NCI-H2081 treated with DMSO at 0.1 percent for 48 hours (cell line): ENCODE measurements at places on chromosomes 3 and 15.

- no peak for DNase-seq
Measured at GRCh38 chr3:155350571-155350970, 57.1 kb upstream of the STRIT1 start.

DNA sequence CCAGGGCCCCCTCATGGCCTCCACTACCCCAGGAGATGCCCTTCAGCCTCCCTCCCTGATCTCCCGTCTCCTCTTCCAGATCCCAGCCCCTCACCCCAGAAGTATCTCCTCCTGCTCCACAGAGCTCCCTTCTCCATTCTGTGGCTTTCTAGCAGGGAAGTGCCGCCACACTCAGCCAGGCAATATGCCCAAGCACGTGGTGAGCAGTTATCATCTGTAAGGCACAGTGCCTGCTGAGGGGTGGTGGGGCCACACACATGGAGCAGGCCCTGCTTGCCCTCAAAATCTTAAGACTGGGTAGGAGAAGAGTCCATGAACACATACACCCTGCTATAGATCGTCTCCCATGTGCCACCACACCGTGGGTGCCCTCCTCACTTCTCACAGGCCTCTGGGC lies 2.4 kb upstream of the PHGR1 start:
- DNase-seq = no peak

DNA sequence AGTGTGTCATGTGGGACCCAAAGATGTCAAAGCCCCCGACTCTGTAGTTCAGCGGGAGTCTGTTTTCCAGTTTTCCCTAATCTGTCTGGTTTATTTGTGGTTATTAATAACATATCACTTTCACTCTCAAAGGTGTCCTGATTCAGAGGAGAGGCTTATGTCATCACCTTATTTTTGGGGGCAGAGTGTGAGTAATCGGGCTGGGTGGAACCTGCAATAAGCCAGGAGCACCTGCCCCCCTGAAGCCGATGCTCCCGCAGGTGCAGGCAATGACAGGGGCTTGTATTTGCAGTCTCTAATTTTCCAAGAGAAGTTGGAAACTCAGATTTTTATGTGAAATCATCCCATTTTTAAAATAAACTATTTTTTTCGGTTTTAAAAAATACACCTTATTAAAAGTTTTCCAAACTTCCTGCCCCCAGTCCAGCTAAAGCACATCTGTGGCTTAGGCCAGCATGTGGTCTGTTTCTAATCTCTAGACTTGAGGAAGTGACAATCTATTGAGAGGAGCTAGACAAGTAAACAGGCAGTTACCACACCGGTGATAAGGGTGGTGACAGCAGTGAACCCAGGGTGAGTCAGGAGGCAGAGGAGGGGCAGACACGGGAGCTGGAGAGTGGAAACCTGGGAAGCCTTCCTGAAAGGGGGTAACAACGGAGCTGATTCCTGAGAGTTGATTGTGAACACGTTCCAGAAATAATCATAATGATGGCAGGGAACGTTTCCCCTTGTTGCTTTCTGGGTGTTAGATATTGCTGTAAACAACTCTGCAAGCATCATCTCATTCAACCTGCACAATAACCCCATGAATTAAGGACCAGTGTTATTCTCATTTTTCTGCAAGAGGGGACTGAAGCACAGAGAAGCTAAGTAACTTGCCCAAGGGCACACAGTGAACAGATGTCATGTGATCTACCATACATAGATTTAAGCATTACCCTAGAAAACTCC lies 37.2 kb downstream of the BHLHE40 start:
- DNase-seq = no peak

DNA sequence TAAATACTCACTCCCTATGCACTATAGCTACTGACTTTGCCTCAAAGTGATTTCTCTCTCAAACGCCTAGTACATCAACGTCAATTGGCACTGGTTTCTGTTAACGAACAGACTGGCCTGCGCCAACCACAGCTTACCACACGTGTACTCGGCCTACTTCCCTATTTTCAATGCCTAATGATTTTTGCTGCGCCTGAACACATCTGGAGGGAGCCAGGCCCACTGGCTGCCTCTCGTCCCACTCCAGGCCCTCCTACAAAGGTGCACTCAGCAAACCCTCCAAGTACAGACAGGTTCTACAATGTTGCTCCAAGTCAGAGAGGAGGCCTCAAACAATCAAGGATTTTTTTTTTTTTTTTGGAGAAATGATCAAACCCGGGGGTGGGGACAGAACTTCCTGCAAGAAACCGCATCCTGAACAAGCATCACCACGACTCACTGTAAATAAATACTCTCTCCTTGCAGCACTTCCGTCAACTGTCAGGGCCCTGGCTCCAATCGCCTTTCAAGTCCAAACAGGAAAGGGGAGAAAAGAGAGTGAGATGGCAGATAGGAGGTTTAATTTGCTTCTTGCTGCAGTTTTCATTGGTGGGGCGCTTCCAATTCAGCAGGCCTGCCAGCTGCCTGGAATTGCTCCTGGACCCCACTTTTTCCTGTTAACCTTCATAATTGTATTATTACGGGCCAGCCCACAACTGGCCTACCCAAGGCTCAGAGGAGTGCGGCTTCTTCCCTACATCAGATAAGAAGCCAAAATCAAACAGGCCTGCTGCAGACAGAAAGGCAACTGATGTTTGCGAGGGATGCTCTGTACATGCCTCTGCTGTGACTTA lies 139.3 kb downstream of the FOXP1 start:
- no peak for DNase-seq

GRCh38 chr15:101118615-101119014 lies 133.2 kb downstream of the CHSY1 start:
- no peak for DNase-seq

DNA sequence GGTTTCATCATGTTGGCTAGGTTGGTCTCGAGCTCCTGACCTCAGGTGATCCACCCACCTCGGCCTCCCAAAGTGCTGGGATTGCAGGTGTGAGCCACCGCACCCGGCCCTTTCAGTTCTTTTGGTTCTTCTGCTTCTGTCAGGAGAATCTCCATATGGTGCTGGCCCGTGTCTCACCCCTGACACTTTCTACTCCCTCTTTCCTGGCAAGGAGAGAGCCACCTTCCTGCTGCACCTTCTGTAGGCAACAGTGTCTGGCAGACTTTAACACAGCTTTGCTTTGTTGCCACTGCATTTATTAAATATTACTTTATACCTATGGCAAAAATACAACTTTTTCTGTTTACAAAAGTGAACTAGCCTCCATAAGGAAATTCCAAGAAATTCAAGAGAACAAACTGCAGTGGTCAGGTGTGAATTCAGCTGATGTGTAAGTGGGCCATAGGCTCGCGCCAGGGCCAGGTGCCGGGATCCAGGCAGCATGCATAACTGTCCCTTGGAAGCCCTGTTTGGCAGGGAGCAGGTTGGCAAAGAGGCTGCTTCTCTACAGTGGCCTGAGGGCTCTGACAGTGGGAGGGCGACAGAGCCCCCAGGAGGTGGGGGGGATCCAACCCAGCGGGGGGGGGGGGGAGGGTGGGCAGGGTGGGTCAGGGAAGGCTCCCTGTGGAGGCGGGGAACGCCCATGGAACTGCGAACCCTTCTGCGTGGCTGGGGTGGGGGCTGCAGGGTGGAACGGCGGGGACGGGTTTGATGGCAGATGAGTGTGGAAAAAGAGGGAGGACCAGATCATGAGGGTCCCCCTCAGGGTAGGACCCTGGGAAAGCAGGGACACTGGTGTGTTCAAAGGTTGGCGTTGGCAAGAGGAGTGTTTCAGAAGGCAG lies 21.1 kb downstream of the CTSH start:
- DNase-seq = no peak

DNA sequence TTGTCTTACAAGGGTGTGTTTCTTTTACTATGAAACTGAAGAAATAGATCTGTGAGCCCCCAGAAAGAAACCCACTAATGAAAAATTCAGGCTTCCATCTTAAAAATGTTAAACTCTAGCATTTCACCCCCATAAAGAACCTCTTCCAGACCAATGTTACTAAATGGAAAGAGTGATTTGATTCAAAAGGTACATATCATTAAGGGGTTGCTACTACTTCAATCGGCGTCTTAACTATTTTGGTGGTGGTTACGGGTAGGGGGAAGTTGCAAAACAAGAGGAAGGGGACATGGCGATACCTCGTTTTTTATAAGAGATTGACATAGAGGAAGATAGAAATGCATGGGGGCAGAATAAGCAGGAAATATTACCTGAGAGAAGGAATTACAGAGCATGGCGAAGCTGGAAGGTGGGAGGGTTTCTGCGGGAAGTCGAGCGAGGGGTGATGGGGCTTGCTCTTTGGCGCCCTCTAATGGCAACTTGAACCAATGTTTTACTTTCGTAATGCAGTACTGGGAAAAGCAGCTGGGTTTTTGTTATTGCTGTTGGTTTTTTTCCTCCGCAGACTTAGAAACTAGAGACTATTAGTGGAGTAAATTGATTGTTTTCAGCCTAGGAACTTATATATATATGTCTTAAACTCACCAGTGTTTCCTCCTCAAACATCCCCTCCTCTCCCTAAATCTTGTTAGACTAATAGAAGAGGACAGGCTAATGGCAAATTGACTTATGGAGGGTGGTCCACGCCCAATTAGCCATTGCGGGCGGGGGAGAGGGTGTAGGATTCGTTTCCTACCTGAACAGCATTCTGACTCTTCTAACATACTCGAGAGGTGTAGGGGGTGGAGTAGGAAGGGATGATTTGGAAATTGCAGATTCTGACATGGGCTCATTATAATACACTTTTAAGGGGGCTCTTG lies 11.3 kb upstream of the SOX2 start:
- peak; percentile 92 for DNase-seq

DNA sequence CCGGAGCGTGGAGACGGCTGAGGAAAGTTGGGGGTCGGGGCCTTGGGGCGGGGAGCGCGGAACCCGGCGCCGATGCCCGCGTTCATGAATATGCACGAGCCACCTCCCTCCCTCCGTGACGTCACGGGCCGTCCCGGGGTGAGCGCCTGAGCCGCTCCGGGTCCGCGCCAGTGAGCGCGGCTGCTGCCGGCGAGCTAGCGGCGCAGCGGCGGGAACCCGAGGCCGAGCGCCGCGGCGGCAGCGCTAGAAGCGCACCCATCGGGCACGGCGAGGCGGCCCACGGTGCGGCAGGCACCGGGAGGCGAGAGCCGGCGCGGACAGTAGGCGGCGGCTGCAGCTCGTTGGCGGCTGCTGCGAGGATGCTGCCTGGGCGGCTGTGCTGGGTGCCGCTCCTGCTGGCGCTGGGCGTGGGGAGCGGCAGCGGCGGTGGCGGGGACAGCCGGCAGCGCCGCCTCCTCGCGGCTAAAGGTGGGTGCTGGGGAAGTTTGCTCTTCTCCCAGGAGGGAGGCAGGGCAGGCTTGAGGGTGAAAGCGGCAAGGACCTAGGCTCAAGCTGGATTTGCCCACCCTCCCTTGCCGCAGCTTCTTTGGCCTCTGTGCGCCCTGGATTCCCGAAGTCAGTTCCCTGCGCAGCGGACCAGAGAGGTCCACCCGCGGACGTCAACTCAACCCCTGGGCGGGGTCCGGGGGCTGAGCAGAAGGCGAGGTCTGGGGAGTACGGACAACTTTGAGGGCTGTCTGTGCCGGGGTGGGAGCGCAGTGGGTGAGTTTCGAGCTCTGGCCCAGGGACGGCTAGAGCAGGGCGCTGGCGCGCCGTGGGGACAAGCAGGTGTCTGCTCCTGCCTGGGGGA lies at the start of gene CLSTN2:
TSS of gene CLSTN2 (plus strand) at position 170 of the 850 bp plus-strand sequence.
- DNase-seq = peak; percentile 21

GRCh38 chr3:140290105-140290504 lies 355.1 kb downstream of the CLSTN2 start:
- no peak for DNase-seq

GRCh38 chr15:74643665-74644204 lies 28.1 kb downstream of the CLK3 start:
- no peak for DNase-seq

DNA sequence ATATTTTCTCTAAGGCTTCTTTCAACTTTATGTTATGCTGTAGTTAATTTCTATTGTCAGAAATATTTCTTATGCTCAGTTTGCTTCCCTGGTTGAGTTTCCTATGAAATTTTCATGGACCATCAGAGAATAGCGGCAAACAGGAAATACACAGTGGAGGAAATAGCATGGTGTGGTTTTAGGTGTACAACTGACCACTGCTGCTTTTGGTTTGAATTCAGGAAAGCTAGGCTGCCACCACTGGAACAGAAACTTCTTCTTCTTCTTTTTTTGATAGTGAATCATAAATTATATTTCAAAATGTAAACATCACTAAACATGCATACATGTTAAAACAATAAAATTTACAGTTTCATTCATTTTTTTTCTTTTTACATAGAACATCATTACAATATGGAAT lies 316.6 kb upstream of the TGFBR2 start:
- DNase-seq = no peak

- no peak for DNase-seq
Measured at GRCh38 chr15:80199366-80199765, 46.6 kb downstream of the FAH start.

- no peak for DNase-seq
Measured at GRCh38 chr3:139460529-139460928, 15.8 kb downstream of the RBP2 start.

GRCh38 chr3:25888892-25889524 lies 99.1 kb downstream of the OXSM start:
- DNase-seq = no peak

DNA sequence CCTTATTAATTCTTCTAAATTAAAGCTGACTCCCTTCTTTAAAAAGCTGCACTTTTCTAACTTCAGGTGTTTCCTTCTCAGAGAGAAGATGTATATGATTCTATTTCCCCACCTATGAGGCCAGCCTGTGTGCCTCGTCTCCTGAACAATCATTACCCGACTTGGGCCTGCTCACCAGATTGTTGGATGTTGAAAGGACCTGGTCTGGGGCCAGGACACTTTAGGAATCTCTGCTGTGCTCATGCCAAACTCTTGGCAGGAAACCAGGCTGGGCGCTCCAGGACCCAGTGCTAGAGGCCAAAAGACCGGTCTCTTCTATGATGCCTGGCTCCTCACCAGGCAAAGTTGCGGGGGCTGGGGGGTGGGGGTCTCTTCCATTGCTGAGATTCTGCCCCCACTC lies 16.9 kb upstream of the LRRC31 start:
- no peak for DNase-seq

DNA sequence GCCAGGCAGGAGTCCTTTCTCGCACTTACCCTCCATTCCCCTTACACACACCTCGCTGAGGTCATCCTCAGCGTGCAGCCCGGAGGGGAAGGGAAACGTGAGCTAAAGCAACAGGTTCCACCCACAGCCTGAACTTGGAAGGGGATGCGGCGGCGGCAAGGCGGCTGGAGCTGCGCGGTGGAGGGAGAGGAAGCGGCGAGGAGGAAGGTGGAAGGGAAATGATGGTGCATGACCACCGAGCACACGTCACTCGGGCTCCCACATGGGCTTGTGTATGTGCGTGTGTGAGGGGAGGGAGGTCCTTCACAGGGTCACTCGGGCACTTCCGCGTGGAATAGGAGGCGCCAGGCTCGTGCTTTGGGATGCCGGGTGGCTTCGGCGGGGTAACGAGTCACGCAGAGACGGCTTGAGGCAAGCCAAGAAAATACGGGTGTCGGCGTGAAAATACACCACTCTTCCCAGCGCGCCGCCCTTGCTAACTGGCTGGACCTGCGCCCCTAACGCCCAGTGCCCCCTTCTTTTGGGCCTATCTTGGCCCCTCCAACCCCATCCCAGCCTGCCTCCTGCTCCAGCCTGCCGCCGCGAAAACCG lies 225.5 kb upstream of the IL12A start:
- DNase-seq = no peak

GRCh38 chr15:83443076-83443847 lies 3.9 kb upstream of the SH3GL3 start:
- DNase-seq = no peak
